ENCODE measurements at places on chromosomes 6 and 20.

GRCh38 chr20:63939061-63939935, 16.9 kb downstream of the UCKL1 start:
- no peak for DNase-seq

DNA sequence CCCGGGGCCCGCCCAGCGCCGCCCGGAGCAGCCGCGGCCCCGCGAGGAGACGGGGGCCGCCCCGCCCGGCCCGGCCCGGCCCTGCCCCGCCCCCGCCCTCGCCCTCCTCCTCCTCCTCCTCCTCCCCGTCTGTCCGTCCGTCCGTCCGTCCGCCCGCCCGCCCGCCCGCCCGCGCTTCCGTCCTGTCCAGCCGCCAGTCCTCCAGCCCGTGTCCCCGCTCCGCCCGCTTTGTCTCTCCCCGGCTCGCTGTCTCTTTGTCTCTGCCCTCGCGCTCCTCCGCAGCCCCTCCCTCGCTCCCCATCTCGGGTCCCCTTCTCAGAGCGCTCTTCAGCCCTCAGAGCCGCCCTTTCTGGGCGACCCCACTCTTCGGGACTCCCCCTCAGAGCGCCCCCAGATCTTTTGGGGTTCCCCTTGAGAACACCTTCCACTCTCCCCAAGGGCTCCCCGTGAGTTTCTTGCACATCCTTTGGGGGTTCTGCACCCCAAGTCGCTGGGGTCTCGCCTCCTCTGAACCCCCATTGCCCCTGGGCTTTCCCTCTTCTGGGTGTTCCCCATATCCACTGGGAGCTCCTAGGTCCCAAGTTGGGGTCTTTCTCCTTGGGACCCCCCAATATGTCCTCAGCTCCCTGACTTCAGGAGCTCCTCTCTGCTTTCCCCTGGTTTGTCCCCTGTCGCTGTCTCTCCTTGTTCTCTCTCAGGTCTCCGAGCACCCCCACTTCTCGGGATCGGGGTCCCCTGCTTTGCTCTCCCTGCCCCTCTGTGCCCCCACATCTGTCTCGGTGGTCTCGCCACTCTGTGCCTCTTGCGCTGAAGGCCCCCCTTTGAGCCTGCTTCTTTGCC, 79.5 kb upstream of the MYL9 start:
- no peak for DNase-seq

DNA sequence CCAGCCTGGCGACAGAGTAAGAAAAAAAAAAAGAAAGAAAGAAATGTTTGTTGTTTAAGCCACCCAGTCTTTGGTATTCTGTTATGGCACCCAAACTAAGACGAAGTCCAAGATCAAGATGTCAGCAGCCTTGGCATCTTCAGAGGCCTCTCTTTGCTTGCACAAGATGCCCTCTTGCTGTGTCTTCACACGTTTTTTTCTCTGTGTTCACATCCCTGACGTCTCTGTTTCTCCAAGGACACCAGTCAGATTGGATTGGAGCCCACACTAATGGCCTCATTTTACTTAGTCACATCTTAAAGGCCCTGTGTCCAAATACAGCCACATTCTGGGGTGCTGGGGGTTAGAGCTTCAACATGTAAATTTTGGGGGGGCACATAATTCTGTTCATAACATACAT, 380.9 kb downstream of the GJA1 start:
- DNase-seq = no peak

DNA sequence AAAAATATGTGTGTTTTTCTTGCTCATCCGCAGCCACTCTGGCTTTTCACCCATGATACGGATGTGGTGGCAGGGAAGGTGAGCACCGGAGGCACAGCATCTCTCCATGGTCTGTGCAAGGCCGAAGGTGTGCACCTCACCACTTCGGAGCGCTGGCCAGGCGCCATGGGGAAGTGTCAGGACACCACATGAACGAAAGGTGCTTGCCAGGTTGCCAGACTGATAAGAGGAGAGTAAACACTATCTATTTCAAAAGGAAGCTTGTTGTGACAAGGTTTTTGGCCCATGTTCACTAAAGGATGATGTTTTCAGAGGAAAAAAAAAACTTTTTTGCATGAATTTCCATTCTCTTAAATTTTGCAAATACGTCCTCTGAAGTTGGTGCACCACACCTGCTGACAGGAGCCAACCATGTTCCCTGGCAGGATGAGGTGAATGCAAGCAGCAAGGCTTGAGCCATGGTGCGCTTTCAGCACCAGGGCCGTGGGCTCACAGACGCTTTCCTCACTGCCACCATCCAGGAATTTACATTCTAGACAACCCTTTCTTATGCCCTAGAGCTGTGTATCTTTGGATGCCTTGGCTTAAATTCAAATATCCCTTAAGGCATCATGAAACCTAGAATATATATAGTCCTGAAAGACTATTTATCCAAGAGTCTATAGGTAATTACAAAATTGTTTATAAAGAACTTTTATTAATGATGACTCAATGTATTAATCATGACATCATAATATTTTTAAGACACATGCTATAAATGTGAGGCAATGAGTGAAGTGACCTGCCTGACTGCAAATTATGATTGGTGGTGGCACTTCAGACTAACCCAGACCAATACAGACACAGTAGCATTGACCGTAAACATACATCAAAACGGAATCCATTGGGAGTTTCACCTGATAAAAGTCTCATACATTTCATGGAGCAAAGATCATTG, 234.5 kb downstream of the TFAP2A start:
- DNase-seq = no peak

DNA sequence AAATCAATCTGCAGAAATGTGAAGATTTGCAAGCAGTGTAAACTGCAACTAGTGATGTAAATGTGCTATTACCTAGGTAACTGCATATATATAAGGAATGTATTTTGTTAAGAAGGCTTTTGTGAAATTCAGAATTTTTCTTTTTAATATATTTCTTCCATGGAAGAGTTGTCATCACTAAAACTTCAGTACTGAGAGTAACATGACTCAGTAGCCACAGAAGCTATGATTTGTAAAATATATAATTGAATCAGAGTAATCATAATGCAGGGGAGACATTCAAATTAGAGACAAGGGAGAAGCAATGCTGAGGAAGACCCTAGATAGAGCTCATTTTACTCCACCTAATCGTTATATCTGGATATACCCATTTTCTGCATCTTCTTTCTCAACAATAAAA, 141.7 kb downstream of the ADGRG6 start:
- no peak for DNase-seq

- no peak for DNase-seq
These were observed 58.7 kb downstream of the PDSS2 start for GRCh38 chr6:107400616-107401147.

DNA sequence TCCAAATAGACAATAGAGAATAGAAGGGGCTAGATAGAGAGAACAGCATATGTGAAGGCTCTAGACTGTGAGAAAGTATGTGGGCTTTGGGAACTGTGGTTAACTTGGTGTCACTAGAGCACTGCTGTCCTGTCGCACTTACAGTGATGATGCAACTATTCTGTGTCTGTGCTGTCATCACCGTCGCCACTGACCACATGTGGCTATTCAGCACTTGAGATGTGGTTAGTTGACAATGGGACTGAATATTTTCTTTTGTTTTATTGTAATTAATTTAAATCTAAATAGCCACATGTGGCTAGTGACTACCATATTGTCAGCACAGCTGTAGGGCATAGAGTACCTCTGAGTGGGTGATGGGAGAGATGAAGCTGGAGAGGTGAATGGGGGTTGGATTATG, 39.0 kb upstream of the IFNGR1 start:
- DNase-seq = no peak

GRCh38 chr6:134464690-134465411, 146.9 kb upstream of the SGK1 start:
- DNase-seq = peak; percentile 14
